Activated T-cell treated with anti-CD3 and anti-CD28 coated beads, Interleukin-2, amount 50 U/mL, for 4 hours (primary cell): ENCODE measurements at places on chromosomes 12 and 14. TPM values are rescaled to one million over a fixed set of nuclear protein-coding genes. Genes with fewer than 3 reads are reported as not detected.

ATP23 gene
- total RNA-seq, result 7.0 TPM

DNA sequence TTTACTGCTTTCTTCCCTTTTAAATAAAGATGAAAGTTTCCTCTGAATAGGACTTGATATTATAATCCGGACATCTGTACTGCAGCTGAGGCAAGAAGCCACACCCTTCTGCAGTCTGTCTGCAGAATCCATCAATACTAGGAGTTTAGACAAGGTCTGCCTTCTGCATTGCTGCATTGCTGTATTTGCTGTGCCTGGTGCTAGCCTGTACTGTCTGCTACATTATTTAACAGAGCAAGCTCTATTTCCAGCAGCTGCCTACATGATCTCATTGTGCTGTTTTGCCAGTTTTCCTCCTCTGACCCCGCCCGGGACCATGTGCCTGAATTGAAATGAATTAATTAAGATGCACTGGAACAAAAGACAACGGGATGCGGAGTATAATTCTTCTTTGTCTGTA is 1.7 kb downstream of the TUBA1A start:
- no peak for DNase-seq

DNA sequence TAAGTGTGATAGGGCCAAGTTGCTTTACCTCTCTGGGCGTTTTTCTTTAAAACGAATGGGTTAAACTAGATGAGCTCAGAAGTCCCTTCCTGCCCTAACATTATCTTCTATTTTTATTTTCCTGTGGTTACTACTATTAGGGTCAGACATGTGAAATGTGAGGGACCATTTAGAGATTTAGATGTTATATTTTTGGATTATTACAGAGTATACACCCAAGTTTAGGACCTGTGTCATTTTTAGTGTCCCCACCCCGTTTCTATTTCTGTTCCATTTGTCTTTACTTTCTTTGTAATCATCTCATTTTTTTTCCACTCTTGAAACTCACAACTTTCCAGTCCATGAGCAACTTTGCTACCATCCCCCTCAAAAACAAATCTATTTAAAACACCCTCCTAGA is 56.3 kb downstream of the SLC4A8 start:
- DNase-seq, result no peak

CAPZA3 gene
- total RNA-seq, result not detected

DNA sequence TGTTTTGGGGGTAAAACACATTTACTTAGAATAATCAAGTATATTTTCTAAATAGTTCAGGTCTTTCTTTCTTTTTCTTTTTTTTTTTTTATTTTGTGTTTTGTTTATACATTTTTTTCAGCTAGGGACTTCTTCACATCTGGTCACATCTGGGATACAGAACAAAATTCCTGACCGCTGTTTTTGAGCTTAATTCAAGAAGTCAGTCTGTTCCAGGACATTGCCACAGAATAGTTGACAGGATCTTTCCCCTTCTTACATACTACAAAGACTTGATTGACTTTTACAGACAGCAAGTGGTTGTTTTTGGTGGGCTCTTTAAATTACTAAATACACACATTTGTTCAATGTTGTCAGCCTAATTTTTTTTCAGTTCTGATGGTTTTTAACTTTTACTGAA is 41.8 kb upstream of the DCN start:
- DNase-seq, result no peak

GALNT16 gene
- not detected for total RNA-seq

KITLG gene
- 0.18 TPM for total RNA-seq

MMAB gene
- total RNA-seq, result 49.3 TPM

PLEKHD1 gene
- 0.16 TPM for total RNA-seq

DNA sequence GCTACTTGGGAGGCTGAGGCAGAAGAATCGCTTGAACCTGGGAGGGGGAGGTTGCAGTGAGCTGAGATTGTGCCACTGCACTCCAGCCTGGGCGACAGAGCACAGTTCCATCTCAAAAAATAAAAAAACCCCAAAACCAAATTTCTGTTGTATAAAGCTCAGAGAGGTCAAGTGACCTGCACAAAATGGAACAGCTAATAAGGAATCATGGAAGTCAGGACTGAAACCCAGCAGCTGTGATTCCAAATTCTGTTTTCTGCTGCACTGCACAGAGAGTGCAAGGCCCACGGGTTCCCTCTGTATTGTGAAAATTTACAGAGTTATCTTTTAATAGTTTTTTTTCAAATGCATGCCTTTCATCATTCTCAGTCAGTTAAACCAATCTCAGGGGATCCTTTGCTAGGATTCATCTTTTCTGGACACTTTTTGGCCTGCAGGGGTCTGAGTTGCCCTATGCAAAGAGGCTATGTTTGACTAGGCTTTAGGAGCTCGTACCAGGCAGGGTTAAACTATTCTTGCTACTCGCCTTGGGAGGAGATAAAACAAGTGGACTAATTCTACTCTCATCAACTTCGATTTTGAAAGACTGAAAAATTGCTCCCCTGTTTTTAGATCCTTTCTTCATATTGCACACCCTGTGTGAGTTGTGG is 26.1 kb upstream of the AACS start:
- no peak for DNase-seq

DNA sequence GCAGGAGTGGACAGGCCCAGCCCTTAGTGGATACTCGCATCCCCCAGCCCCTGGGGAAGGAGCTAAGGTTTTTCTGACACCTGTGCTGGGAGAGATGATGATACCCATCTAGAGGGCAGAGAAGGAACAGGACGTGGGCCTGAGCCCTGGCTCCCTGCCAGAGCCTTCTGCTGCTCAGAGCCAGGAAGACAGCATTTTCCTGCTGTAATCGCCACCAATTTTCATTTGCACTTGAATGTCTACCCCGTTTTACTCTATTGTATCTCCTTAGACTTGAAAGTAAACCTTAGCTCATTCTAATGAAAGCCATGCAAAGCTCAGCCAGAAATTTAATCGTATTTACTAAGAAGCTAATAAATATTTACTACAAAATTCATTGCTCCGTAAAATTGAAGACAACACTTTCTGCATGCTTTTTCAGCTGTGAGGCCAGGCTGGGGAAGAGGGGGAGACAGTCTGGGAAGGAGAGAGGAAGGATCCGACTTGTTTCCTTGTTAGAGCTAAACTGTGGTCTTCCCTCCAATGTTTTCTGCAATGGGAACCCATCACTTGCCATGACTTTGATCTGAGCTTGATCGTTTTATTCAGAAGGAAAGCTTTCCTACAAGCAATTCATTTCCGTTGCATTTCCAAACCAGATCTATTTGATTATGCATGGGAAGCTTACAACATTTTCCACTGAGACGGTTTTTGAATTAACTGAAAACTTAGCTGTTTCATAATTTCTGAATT is 17.6 kb upstream of the TRAF3 start:
- DNase-seq, result no peak

WNT1 gene
- not detected for total RNA-seq

GLRX5 gene
- 45.1 TPM for total RNA-seq

- no peak for DNase-seq
Measured at GRCh38 chr12:32603858-32604257, 75.2 kb upstream of the DNM1L start.

- DNase-seq, result no peak
Measured at GRCh38 chr12:123267335-123267920, 4.2 kb downstream of the CDK2AP1 start.

CELA1 gene
- total RNA-seq, result not detected

GRCh38 chr12:67593041-67593440 is 55.5 kb upstream of the DYRK2 start:
- DNase-seq, result no peak

- no peak for DNase-seq
Measured at GRCh38 chr14:104268295-104268694, 129.9 kb downstream of the KIF26A start.

FOXN4 gene
- total RNA-seq, result not detected

GRCh38 chr14:34372786-34373185 is 89.3 kb downstream of the SPTSSA start:
- no peak for DNase-seq

KCNC2 gene
- not detected for total RNA-seq

DNA sequence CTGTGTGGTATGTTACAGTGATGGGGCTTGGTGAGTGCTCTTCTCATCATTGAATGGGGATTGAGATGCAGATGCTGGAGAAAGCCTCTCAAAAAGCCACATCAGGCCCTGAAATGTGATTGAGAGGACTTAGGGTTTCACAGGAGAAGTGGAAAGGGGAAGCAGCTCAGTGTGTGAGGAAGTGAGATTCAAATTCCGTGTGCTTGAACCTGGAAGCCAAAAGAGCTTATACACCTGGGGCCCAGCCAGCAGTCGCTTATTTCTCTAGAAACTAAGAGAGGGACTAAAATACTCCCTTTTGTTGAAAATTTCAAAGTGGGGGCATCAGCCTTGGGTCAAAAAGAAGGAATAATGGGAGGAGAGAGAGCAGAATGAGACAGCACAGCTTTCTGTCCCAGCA is 39.1 kb upstream of the GZMB start:
- no peak for DNase-seq

- no peak for DNase-seq
Measured at GRCh38 chr12:100171248-100171647, 28.6 kb upstream of the BLTP3B start.

PRH2 gene
- total RNA-seq, result not detected

DNA sequence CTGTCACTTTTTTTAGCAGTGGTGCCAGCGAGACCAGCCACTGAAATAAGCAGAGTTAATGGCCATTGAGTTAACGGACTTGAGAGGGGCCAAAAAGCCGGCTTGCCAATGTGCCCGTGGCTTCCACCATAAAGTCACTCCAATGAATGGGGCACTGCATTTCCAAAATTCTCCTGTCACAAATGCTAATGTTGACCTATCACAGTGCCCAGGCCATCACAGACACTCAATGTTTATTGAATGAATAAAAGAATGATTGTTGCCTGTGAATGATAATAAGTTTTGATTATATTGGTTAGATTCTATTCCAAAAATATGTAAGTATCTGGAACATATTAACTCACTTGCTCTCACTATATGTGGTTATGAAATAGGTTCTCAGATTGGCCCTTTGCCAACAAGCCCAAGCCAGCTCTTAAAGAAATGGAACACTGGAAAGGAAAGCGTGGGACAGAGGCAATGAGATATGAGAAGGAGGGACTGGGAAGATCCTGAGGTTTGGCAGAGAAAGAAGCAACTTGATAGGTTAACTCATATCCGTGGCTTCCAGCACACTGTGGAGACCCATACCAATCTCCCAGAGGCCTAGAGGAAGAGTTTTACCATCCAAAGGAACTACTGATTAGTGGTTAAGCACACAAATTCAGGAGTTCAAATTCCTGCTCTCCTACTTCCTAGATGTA is 108.7 kb downstream of the BTG1 start:
- no peak for DNase-seq

DNA sequence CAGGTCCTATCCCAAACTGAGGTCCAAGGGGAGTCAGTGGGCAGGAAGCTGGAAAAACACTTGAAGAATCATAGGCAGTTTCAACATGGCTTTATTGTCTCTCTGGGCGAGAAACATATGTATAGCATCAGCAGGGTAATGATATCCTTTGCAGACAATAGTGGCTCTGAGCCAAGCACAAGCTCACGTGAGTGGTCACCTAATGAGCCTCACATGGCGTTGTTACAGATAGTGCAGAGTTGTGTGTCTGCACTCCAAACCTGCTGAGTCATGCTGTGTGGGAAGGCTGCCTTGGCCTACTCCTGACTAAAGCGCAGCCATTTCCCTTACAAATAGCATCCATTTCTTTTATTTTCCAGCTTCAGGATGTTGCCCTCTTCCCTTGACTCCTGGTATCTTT is 105.2 kb upstream of the SYT1 start:
- DNase-seq, result no peak

KRT77 gene
- not detected for total RNA-seq

DNA sequence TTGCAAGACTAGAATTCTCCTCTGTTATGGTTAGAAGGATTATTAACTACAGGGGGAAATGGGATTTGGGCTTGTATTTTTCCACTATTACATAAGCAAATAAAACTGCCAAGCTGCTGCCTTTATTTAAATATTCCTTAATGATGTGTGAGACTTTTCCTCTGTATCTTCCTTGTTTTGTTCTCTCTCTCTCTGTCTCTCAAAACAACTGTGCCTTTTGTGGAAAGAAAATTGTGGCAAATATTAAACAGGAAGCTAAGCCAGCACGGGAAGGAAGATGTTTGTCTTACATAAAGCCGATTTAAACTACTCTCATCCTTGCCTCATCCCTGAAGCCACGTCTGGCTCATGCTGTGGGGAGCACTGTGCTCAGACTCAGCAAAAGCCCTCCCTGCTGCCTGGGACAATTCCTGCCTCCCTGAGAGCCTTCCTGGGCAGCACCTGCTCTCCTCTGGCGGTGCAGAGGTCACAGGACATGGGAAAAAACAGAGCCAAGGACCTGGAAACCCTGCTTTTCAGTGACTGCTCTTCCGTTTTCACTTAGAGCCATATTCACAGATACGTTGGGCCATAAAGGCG is 237.2 kb downstream of the SLC15A4 start:
- DNase-seq, result no peak

- DNase-seq, result no peak
Measured at GRCh38 chr14:68739701-68740100, 53.2 kb downstream of the ZFP36L1 start.

- no peak for DNase-seq
Measured at GRCh38 chr14:105333613-105334364, 19.2 kb downstream of the PACS2 start.

PTHLH gene
- 0.33 TPM for total RNA-seq

DNA sequence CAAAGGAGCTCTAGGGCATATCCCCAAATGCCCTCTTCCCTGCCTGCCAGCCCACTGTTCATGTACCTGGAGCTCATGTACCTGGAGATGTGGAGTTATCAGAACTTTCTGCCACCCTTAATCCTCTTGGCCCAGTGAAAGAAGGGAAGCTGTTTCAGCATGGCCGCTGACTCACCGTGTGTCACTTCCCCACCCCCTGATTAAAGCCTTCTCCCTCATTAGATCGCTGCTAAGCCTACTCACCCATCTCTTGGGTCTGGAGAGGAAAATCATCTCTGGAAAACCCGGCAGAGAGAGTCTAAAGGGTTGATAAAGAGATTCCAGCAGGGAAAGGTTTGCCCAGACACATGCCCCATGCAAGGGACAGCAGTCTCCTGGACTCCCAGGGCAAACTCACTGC is 4.5 kb upstream of the LTBP2 start:
- no peak for DNase-seq

- DNase-seq, result no peak
Measured at GRCh38 chr12:50677858-50678257, 86.0 kb upstream of the ATF1 start.

CLEC12A gene
- total RNA-seq, result not detected

DNA sequence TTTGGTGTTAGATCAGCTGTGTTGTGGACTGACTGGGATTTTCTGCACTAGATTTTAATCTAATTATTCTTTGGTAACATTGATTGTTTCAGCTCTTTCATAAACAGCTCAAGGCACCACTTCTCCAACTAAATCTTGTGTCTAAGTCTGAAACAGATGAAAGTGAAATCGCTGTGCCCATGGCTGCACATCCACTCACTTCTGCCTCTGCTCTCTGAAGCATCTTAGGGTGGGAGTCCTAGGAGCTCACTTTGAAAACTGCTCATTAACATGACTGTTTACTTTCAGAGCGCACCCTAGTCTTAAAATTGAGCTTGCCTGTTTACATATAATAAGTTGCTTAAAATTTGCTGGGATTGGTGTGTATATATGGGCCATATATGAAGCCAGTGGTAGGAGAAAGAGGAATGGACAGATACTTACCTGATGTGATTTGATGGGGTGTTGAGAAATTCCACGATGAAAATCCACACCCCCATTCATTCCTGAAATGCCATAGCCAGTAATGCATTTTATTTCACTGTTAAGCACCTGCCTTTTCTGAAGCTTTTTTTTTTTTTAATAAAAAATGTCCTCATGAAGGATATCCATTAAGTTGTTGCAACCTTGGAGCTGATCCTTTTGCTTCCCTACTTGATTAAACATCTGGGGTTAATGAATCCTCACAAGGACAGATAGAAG is 52.8 kb downstream of the PPFIBP1 start:
- no peak for DNase-seq
